ENCODE measurements at places on chromosomes 7 and 10.

GRCh38 chr10:47264797-47265281 is 35.2 kb upstream of the GDF10 start:
- DNase-seq, result no peak

DNA sequence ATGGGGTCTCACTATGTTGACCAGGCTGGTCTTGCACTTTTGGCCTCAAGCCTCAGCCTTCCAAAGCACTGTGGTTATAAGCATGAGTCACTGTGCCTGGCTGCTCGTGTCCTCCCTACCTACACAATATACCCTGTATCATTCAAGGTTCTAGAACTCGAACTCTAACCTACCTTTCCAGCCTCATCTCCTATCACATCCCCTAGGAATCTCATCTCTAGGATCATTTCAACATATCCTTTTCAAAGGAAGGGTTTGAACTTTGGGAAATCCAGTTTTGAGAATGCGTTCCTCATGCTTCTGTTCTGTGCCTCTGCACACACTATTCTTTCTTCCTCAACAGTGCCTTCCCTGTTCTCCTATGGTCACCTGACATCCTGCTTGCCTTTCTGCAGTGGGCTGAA is 87.8 kb upstream of the RHEB start:
- peak; percentile 55 for DNase-seq

- DNase-seq, result peak; percentile 49
Measured at GRCh38 chr10:118911363-118911762, 118.2 kb upstream of the NANOS1 start.

DNA sequence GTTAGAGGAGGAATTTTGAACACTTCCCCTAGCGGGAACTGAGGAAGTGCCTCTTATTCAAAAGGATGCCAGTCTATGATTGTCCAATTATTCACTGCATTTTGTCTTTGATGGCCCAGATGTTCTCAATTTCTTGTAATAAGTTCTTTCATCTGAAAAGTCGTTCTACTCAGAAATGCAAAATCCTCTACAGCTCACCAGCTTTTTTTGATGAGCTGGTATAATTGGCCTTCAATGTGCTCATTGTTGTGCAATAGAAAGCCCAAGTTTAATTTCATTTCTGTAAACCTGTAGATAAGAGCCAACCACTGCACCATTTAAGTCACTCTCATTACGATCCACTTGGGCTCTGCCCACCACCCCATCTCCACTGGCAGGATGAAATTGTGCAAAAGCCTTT is 978.7 kb upstream of the AUTS2 start:
- no peak for DNase-seq

GRCh38 chr10:29389935-29390334 is 101.1 kb downstream of the LYZL1 start:
- peak; percentile 17 for DNase-seq

GRCh38 chr10:71569775-71570588 is 149.6 kb downstream of the C10orf105 start:
- DNase-seq, result peak; percentile 60

GRCh38 chr7:150308575-150308974 is 14.6 kb upstream of the LRRC61 start:
- DNase-seq, result no peak

GRCh38 chr7:71484380-71484779 is 352.4 kb downstream of the GALNT17 start:
- no peak for DNase-seq

GRCh38 chr10:88270871-88271713 is 312.0 kb downstream of the RNLS start:
- DNase-seq, result peak; percentile 73

DNA sequence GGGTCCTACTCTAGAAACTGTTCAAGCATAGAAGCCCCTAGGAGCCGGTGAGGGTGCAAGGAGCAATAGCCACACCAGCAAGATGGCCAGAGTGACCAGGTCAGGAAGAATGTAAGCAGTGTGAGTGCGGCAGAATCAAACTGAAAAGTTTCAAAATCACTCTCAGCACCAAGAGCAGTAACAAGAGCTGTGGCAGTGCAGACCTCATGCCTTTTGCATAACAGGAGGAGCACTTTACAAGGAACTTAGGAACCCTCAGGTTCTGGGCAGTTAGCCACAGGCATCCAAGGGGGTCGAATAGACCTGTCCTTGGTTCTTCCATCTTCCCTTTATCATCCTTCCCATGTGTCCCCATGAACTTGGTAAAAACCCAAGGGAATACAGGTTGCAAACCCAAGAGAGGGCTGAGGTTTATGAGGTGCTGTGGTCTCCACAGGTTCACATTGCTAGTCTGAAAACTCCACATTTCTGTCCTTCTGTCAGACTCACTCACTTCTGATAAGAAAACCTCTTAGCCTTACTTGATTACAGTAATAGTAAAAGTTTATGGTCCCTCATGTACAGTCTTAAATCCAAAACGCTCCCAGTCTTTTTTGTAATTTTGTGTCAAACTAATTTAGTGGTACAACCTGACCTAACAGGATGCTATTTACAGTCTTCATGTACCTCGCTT is 78.4 kb downstream of the PON1 start:
- DNase-seq, result peak; percentile 6

DNA sequence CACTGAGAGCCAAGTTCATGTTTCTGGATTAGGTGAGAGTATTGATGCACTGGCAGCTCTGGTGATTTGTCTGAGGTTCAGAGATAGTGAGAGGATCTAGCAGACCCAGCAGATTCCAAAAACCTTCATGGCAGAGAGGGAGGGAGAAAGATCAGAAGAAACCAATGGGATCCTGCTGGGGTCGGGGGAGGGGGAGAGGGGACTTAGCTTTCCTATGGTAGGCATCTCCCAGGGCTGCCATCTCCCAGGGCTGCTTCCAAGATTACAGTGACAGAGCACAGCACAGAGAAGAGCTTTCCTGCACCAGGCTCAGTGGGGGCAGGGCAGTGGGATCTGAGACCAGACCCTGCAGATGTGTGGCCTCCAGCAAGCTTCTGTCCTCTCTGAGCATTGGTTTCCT is 76.8 kb upstream of the GDF10 start:
- DNase-seq, result no peak

- DNase-seq, result peak; percentile 54
Measured at GRCh38 chr7:87506246-87507180, 31.0 kb upstream of the ABCB4 start.

GRCh38 chr10:34489973-34490745 is 324.9 kb downstream of the PARD3 start:
- peak; percentile 70 for DNase-seq

- DNase-seq, result no peak
Measured at GRCh38 chr10:46543466-46544377, 12.7 kb downstream of the GPRIN2 start.

DNA sequence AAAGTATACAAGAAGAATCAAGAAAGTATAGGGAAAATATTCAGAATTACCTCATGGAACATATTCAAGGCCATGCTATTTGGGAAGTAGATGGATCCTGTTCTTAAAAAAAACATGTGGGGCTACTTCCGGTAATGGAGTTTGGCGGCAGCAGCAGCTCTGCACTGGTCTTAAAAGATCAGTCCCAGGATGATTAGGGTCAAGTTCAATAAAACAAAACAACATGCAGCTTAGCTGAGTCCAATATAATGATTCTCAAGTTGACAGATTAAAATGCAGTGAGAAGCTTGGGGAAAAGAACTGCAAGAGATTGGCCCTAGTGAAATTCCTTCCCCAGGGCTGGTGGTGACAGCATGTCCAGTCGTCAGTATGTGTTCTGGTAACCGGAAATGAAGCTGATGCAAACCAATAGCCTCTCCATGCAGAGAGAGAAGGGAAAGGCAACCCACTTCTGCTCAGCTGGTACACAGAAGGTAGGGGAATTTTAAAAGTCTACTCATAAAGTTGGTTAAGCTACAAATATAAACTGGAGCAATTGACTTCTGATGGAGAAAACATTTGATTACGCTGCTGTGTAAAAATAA is 305.1 kb upstream of the IMMP2L start:
- peak; percentile 61 for DNase-seq

DNA sequence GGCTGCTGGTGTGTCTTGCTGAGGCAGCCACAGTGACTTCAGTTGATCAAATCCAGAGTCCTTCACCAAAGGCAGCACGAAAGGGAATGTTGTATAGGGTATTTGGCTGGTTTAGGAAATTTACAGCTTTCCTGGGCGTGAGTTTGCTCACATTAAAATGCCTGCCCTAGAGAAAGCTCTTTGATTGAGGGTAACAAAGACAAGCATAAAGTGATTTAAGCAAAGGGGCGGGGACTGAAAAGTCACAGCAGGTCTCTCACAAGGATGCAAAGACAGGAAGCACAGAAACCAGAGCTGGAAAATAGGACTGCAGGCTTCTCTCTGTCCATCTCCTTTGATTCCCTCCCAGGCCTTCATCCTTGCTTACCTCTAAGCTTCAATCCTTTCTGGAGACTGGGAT is 139.2 kb downstream of the ELMO1 start:
- DNase-seq, result no peak

GRCh38 chr10:59337201-59337652 is 25.1 kb downstream of the FAM13C start:
- peak; percentile 44 for DNase-seq

GRCh38 chr10:33252794-33253203 is 81.7 kb downstream of the NRP1 start:
- peak; percentile 86 for DNase-seq

- no peak for DNase-seq
Measured at GRCh38 chr7:111093496-111093895, 2.6 kb downstream of the LRRN3 start.

DNA sequence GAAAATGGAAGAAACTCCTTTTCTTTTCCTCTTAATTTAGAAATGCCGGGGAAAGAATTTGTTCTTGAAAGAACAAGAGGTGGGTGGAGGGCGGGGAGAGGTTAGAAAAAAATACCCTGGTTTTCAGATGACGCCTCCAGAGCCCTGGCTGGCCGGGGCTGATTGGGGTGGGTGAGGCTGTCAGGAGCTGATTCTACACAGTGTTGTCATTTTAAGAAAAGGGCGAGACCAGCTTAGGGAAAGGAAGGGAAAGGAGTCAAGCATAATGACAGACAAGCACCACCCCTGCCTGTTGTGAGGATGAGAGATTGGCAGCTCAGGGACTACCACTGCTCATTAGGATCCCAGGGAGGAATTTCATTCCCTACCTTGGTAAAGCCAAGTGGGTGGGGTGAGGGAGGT is 9.9 kb upstream of the FAM180A start:
- peak; percentile 74 for DNase-seq

- no peak for DNase-seq
Measured at GRCh38 chr10:13404305-13404759, 56.2 kb upstream of the SEPHS1 start.

GRCh38 chr10:79433324-79434222 is 11.9 kb downstream of the ZCCHC24 start:
- DNase-seq, result peak; percentile 5

DNA sequence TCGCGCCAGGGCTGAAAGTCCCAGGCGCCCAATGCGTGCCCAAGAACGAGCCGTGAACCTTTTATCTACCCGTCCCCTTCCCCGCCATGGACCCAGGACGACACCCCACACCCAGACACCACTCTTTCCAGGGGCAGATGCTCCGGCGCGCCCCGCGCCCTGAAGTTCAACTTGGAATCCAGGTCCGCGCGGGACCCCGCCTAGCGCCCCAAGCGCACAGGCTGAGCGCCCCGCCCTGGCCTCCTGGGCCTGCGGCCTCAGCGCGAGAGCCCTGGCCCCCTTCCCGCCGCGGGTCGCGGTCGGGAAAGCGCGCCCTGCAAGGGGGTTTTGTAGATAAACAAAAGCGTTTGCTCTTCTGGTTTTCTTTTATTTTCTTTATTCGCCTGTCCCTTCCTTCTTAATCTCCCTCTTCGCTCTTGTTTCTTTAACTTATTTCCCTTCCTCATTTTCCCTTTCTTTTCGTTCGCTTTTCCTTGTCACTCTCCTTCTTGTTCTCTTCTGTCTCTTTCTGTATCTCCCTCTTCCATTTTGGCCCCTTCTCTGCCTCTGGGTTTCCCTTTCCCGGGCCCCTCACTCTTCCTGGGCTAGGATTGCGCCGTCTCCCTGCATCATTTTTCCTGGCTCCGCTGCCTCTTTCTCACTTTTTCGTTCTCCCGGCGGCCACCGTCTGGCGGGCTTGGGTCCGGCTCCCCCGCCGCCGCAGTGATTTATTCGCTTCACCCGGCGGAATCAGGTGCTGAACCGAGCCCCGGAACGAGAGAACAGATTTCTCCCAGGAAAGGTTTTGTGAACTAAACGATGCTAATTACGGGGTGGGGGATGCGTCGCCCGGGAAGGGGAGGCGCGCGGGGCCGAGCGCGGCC is 15.3 kb upstream of the PAX2 start:
- DNase-seq, result no peak

DNA sequence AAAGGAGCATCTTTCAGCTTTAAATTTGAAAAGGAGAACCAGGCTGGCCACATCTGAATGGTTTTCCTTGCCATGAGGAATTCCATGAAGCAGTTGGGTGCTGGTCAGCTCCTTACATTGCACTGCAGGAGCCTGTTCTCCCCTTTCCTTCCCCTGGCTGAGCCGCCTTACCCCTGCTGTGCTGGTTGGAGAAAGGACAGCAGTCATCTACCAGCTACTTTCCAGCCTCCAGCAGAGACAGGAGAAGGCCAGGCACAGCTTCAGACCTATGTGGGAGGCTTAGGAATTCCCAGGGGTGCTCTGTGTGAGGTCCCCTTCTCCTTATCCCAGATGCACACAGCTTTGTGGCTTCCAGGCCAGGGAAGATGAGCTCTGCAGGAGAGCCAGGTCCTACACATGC is 4.7 kb downstream of the C10orf71 start:
- peak; percentile 8 for DNase-seq

DNA sequence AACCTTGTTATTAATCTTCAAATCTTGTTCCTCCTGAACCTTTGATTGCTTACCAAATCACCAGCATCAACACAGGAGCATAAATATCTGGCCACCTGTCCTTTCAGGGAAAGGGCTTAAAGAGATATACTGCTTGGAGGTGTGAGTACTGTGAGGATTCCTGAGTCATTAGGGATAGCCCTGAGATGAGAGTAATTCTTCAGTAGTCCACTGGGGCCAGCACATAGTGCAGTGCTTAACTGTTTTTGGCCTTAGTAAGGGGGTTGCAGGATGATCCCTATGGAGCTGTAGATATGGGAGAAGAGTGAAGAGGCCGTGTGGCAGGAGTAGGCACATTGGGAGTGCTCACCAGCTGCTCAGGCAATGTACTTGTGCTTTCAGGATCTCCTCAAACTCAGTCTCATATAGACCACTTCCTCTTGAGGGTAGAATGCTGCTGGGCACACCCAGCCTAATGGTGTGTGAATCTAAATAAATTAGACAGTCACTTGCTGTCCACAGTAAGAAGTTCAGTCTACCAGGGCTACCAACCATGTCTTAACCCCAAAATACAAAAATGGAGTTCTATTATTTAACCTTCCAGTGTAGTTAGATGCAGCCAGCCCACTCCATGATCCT is 26.5 kb upstream of the GPR141 start:
- DNase-seq, result no peak

- peak; percentile 75 for DNase-seq
Measured at GRCh38 chr7:42014625-42015618, 222.1 kb downstream of the GLI3 start.

GRCh38 chr7:147406521-147407135 is 1183.9 kb upstream of the C7orf33 start:
- peak; percentile 61 for DNase-seq

GRCh38 chr7:114856625-114857024 is 65.3 kb upstream of the MDFIC start:
- DNase-seq, result no peak

Measured in choroid plexus epithelial cell (primary cell).